ENCODE measurements at places on chromosomes 7 and 10.

DNA sequence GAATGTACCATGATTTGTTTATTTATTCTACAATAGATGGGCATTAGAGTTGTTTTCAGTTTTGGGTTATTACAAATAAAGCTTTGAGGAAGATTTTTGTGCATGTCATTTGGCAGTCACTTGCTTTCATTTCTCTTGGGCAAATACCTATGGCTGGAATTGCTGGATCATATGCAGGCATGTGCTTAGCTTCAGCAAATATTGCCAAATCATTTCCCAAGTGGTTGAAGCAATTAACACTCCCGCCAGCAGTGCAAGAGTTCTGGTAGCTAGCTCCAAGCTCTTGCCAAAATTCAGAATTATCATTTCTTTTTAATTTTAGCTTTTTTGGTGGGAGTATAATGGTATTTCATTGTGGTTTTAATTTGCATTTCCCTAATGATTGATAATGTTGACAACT lies 32.9 kb upstream of the PCBD1 start:
- DNase-seq: no peak

DNA sequence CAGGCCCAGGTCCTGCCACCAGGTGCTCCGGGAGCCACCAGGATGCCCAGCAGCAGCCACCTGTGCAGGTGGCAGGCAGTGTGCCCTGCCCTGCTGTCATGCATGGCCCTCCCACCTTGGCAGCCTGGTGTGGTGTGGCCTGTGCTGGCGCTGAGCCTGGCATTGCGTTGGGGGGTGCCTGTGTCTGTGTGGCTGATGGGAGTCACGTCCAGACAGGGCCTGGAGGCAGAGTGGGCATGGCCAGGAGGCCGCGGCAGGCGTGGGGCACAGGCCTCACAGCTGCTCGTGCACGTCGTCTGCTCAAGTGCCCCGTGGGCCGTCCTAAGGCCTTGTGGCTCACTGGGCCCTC lies 8.7 kb downstream of the TTYH3 start:
- DNase-seq: no peak

DNA sequence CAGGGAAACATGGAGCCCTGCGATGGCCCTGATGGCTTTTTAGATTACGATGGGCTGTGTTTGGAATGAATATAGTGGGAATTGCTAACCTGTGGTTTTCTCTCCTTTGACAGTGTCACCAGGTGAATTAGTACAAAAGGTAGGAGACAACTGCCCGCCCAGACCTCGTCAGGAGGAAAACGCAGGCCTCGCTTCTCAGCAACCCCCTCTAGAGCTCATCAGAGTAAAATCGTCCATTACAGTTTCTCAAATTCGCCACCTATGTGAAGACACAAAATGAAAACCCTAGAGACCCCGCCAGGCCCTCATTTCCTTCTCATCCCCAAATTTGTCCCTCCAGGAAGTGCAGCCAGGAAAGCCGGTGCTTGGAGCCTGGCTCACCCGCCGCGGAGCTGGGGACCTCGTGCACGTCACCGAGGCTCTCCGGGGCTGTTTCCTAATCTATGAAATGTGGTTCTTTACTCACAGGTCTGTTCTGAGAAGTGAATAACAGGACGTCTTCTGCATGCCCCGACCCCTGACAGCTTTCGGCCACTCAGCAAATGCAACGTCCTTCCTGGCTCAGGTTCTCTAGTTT lies 143.7 kb downstream of the VIPR2 start:
- DNase-seq: no peak

DNA sequence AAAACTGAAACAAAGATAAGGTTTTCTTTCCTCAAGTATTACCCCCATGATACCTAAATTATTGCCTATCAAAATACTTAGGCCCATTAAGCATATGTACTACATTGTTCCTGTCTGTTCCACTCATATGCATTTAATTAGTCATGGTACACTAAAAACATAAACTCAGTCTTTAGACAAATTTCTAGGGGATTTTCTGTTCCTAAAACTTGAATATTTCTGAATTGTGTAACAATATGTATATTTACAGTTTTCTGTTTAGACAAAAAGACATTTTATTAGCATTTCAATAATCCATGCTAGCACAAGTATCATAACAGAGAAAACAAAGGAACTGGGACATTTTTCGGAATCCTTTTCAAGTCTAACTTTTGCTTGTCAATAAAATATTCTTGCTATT lies 234.2 kb downstream of the CRPPA start:
- DNase-seq: no peak

DNA sequence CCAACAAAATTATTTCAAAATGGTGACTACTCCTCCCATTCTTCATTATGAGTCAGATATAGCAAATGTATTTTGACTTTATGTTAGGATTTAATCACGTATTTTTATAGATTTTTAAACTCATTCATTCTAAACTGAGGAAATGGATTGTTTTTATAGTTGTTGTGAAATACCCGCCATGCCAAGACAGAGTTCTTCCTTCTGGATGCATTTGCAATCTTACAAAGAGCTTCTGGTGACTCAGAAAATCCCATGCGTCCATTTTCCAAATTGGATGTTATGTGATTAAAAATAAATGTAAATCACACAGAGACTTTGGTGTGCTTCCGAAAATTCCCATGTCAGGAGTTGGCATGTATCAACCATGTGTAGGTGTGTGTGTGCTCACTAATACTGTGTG lies 179.3 kb downstream of the TRIL start:
- DNase-seq: no peak

- no peak for DNase-seq
Observed at GRCh38 chr7:130700760-130701159, 14.4 kb upstream of the TSGA13 start.

DNA sequence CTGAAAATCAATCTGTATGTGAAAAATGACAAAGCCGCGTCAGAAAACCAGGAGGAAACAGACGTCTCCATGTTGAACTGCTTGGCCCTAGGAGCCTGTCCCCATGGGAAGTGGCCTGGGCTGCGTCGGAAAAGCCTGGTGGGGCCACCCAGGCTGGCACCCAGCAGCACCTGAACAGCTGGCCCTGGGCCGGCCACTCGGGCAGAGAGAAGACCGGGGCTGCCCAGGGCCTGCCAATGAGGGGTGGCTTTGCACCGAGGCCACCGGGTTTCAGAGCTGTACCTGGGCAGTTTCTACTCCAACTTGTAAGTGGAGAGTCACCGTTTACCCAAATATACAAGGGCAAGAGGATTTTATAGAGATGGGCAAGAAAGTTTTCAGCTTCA lies 1.1 kb upstream of the FUOM start:
- no peak for DNase-seq

DNA sequence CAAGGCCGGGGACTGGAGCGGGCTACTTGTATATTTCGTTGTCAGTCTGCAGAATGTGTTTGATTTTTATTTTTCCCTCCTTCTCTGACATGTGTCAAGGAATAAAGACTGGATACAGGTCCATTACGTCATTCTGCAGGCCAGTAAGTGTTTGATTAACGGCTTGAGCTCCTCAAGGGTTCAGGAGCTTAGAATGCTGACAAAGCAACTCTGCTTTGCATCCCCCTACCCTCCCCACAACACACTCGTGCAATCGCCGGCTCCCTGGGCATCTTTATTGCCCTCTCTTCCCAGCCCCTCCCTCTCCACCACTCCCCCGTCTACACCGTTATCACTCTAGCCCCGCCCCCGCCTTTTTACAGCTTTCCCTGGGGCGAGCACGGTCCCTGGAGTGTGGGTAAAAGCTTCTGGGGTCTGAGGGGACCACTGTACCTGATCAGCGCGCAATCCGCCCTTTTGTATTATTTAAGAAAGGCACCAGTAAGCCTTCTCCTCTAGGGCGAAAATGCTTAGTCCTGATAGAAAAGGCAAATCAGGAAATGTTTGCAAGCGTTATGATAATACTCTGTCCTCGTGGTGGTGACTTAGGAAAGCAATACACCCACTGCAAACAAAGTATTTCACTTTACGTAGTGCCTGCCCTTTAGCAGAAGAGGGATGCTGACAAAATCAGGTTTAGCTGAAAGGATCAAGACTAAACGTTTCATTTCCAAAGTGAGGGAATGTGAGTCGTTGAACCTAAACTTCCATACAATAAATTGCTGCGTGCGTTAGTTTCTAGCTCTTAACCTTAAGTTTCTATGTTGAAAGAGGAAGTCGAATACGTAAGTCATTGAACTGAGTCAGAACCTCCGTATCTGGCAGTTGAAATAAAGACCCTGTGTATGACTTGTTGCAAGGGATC lies 1.4 kb upstream of the CREB5 start:
- DNase-seq: peak; percentile 26

GRCh38 chr10:51806079-51806835 lies 106.9 kb upstream of the CSTF2T start:
- no peak for DNase-seq

DNA sequence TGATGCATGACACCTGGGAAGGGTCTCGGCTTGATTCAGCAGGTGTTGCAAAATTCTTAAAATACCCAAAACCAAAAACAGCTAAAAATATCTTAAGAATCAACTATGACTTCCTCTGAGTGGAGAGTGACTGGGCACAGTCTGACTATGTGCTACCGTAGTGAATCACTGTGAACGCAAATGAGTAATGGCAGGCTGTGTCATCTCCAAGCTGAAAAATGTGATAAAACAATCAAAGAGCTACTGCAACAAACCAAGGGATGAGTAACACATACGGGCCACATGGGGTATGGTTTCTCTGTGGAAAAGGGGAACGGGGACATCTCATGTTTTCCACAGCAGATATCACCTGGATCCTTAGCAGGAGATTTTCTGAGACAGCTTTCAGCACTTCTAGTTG lies 127.5 kb downstream of the ABCA13 start:
- peak; percentile 25 for DNase-seq

DNA sequence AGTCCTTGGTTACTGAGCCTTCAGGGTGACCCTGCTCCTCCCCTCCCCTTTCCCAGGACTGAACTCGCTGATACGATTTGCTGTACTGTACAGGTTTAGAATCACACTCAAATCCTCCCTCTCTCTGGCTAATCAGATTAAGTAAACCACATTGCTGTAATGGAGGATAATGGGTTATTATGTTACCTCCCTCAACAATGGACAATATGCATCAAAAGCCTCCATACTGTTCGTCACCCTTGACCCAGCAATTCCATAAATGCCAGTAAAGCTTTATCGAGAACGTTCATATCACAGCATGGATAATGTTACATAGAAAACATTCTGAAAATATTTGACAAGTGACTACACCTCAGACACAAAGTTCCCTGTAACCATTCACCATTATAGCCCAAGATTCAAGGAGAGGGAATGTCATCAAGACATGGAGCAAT lies 61.7 kb downstream of the FAM107B start:
- DNase-seq: no peak

DNA sequence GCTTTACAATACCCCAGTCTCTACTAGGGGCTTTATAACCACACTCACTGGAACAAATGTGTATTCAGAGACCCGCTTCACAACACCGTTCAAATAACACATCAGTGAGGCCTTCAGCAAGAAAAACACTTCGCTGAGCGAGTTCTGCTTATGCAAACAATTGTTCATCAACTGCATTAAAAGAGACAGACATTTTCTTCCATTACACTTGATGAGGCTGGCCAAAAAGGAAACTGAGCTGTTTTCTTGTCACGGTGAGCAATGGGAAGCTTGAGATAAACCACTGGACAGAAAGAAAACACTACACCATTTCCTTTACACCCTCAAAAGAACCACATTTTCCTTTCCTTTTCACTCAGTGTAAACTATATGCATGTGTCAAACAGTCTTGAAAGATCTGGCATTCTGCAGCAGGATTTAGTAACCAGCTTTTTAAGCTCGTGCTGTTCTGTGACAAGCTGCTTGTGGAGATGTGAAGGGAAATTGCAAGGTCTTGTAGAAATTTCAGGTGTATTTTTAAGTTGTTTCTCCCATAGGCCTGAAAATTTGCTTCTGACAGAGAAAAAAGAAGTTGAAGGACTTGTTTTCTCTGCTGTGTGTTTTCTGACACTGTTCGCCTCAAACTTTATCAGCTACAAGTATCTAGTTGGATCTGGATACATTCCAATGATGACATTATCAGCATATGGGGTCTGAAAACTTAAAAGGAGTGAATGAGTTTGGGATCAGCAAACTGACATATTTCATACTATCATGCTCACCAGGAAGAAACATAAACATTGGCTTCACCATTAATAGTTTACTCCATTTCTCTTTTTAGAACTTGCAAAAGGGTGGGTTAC lies 693.1 kb downstream of the PARD3 start:
- no peak for DNase-seq

DNA sequence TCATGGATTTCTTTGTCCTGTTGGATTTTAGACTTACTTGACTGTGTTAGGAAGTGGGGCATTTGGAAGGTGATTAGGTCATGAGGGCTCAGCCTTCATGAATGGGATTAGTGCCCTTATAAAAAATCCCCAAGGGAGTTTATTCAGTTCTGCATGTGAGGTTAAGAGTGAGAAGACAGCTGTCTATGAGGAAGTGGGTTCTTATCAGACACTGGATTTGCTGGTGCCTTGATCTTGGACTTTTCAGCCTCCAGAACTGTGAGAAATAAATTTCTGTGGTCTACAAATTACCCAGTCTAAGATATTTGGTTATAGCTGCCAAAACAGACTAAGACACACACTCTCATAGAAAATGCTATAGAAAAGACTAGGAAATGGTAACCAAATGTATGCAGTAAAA lies 724.7 kb upstream of the FZD8 start:
- no peak for DNase-seq

- no peak for DNase-seq
Observed at GRCh38 chr7:244974-245373, 45.0 kb upstream of the FOXL3 start.

GRCh38 chr7:54932818-54933543 lies 85.8 kb upstream of the EGFR start:
- DNase-seq: no peak

GRCh38 chr7:112186300-112186699 lies 19.9 kb downstream of the DOCK4 start:
- DNase-seq: no peak

- DNase-seq: no peak
Observed at GRCh38 chr7:157904211-157904865, 567.5 kb downstream of the DNAJB6 start.

GRCh38 chr10:18611168-18611567 lies 40.2 kb downstream of the NSUN6 start:
- no peak for DNase-seq

- DNase-seq: no peak
Observed at GRCh38 chr10:12321641-12322040, 27.7 kb upstream of the CAMK1D start.

GRCh38 chr7:157825325-157825724 lies 488.5 kb downstream of the DNAJB6 start:
- no peak for DNase-seq

DNA sequence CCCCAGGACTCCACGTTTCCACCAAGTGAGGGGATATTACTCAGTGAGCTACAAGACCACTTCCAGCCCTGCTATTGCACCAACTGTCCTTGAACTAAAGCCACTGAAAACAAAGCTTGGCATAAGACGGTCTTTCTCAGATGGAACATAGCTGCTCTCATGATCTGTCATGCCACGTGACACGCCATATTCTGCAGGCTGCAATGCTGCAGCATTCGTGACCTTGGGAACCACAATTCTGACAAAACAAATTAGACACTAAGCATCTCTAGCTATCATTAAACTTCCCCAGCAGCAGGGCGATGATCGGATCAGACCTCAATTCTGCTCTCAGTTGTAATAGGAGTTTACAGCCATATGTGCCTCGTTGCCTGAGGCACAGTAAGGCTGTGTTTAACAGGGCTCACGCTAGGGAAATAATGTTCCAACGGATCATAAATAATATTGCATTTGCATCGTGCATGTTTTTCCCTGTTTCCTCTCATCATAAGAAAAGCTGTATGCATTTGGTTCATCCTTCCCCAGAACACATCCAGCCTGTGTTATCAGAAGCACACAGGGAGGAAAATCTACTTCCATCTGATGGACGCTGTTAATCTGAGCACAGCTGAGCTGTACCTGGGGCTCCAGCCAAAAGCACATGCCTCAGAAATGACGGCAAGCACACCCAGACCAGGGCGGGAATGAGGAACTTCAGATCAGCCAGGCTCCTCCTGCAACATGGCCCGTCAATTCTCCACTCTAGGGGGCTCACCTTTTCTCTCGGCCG lies 38.6 kb upstream of the CNPY1 start:
- no peak for DNase-seq

Data from GM10248 (cell line).